Glomerular endothelial cell (primary cell): ENCODE measurements at places on chromosomes 1 and 21. TPM values are rescaled to one million over a fixed set of nuclear protein-coding genes. Genes with fewer than 3 reads are reported as not detected.

NUCKS1 gene
- 74.4 and 76.0 TPM in 2 replicates for total RNA-seq

FMO3 gene
- total RNA-seq, result not detected in 2 replicates

PROX1 gene
- total RNA-seq, result 1.3 and 2.5 TPM in 2 replicates

SELENBP1 gene
- 0.93 and 1.2 TPM in 2 replicates for total RNA-seq

RNF2 gene
- 22.3 and 25.3 TPM in 2 replicates for total RNA-seq
